GM12864 (cell line): ENCODE measurements at places on chromosomes 5 and 9.
A peak's percentile ranks its signal among the peaks of the same experiment; 100 is the strongest.

DNA sequence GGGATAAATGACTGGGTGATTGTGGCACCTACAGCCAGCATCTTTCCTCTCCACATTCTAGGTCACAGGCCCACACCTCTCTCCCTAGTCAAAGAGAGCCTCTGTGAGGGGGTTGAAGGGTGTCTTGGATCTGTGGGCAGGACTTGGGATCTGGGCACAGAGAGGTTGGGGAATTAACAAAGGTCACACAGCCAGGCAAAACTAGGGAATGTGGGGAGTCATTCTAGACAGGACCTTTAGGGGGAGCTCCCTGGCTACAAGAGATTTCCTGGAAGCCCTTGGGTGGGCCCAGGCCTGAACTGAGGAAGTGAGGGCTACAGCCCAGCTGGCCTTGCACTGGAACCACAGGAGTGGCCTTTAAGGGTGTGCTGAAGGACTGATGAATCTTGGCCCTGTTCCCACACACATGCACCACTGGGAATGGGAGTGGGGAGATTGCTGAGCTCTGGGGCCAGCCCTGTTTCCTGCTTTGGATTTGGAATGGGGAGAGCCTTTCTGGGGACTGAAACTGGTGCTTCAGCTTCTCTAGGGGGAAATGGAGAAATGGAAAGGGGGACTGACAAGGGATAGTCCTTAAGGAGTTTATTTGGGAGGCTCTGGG is 12.4 kb upstream of the CXXC5 start:
- DNase-seq, result no peak

DNA sequence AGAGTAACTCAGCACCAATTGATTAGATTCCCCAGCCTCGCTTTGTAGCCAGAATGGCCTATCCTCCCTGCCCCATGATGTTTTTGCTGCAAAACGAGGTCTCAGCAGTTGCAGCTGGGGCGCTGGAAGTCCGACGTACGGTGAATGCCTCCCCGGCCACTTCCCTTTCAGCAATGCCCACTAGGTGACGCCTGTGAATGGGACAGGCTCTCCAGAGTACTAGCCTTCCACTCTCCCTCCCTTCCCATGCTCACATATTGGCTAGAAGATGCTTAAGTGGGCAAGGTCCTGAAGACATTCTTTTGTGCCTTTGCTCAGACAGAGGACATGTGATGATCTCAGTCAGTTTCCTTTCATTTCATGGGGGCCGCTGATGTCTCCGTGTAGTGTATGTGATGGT is 50.8 kb downstream of the DMRT2 start:
- DNase-seq, result no peak

- no peak for DNase-seq
These were observed 50.7 kb upstream of the UBAC1 start for GRCh38 chr9:136011703-136012496.

GRCh38 chr5:170067574-170068170 is 38.0 kb upstream of the FOXI1 start:
- DNase-seq, result no peak

DNA sequence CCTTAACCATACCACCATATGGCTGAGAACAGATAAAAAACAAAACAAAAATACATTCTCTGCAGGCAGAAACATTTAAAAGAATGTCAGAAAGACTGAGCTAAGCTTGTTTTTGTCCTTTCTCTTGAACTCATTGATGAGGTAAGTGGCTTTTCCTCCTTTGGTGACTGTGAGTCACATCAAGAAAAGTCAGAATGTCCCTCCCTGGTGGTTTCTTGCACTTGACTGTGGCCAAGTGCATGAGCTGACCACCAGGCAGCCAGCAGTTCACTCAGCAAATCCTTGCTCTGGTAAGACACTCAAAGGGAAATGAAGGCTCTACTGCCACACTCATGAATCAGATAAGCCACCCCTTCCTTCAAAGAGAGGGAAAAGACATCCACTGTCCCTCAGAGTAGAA is 970.9 kb downstream of the TAF11L14 start:
- DNase-seq, result no peak

DNA sequence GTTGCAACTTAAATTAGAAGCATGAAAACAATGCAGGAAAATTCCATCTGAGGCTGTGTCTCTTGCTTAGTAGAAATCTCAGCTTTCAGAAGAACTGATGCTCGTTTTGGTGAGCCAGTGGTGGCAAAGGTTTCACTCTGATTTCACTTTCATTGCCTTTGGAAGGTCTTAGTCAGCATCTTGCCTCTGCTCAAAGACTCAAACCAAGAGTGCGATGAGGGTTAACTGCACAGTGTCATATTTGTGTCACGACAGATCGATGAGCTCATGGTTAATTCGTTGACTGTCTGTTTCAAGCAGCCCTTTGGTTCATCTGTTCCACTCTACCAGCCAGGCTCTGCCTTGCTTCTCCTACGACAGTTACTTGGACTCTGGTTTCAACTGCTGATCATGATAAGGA is 331.3 kb upstream of the KIF2A start:
- DNase-seq, result no peak

GRCh38 chr9:35691757-35692301 is 2.1 kb upstream of the TPM2 start:
- DNase-seq, result no peak

GRCh38 chr5:54722846-54723433 is 205.4 kb downstream of the SNX18 start:
- DNase-seq, result no peak

GRCh38 chr5:2207416-2208238 is 324.9 kb upstream of the IRX4 start:
- DNase-seq, result no peak

GRCh38 chr9:12933957-12934356 is 159.1 kb downstream of the LURAP1L start:
- DNase-seq, result no peak

- no peak for DNase-seq
These were observed 482.9 kb downstream of the AGTPBP1 start for GRCh38 chr9:85258823-85259370.

DNA sequence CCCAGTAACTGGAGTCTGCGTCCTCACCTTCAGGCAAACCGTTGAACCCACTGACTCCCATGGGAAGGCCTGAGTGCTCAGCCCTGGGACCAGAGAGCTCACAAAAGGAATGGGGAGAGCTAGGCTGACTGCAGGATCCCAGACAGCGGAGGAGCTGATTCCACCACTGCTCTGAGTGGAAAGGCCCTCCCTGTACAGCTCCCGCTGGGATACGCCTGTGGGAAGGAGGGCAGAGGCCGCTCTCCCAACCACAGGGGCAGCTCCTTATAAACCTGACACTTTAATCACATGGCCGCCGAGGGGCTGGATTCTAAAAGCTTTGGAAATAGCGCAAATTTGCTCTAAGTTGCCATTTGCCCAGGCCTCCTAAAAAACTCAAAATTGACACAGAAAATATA is 37.1 kb downstream of the DBH start:
- no peak for DNase-seq

GRCh38 chr9:113935677-113936380 is 59.7 kb downstream of the ZNF618 start:
- DNase-seq, result no peak

DNA sequence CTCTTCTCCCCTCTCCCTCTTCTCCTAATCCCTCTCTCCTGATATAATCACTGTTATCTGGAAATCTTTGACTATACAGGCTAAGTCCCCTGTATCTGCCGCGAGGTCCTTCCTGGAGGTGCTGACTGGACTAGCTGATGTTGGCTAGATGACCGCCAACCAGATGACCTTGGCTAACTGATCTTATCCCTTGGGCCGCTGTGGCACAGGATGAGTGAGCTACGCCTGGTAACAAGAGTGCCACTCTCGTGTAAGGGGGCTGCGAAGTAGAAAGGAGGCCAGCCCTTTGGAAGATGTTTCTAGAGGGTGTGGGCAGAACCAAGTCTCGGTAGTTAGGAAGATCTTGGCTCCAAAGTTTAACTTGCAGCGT is 345 bp upstream of the PRRC1 start:
- DNase-seq, result peak; percentile 8

GRCh38 chr9:23665051-23665450 is 161.0 kb downstream of the ELAVL2 start:
- no peak for DNase-seq

GRCh38 chr5:89871906-89872305 is 537.6 kb downstream of the CETN3 start:
- no peak for DNase-seq

GRCh38 chr5:172683645-172684471 is 42.8 kb downstream of the NEURL1B start:
- DNase-seq, result no peak

DNA sequence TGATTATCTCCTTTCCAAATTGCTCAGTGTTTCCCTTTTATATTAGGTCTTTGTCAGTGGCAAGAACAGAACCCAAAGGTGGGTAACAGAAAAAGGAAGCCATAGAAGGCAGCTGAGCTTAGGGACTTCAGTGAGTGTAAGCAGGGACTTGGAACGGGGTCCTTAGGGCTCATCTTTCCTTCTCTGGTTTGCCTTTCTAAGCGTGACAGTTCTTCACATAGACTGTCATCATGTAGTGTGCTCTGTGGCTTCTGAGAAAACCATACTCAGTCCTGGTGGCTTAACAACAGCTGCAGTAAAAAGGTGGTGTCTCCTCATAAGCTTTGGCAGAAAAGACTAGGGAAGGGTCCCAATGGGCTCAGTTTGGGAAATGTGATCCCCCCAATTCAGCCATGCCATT is 108.8 kb downstream of the SLC12A2 start:
- DNase-seq, result no peak

DNA sequence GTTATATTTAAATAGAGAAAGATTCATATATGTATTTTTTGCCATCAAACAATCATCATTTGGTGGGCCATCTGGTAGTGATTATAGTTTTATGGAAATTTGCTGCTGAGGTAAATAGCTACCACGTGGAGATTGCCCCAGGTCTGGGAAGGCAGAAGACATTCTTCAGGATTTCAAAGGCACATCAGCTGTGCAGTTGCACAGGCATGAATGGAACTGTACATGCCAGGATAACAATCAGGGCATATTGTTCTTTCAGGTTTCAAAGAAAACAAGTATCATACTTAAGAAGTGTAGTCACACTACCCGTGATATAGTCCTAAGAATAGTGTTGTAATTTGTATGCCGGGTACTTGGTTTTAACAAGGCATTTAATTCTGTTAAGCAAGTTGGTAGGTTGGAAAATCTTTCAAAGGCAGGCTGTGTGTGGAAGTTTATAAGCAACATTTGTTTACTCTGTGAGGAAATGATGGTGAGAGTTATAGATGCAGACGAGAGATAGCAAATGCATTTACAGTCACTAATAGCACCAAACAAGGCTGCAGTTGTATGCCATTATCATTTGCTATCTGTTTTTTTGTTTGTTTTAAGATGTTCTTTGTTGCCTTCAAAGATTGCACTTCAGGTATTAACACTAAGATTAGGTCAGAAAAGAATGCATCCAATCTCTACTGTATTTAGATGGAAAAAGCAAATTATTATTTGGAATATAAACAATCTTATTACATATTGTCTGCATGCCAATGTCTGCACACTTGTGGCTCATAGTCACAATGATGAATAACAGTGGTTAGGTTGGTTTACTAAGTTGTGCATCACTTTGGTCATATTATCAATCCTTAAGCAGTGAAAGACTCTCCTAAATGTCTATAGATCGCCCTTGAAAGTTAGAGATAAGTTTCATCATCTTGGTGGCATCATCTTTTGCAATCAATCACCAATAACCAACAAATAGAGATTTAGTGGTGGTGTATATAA is 55.3 kb downstream of the RPS23 start:
- no peak for DNase-seq

GRCh38 chr9:137195525-137196220 is 4.9 kb downstream of the TPRN start:
- no peak for DNase-seq

DNA sequence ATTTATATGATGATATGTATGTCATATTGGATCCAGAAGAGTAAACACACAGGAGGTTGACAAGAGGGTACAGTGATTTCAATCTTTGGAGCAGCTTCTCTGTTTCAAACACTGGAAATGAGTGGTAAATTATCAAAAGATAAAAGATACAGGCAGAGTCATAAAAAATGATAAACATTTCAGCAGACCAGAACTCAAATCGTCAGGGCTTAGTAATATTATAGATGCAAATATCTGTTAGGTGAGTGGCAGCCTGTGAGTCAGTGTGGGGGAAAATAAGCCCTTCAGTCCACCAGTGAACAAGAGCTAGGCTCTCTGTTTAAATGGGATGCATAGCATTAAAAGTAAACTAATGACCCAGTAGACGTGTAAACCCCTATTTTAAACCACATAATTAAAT is 1378.1 kb downstream of the EFNA5 start:
- no peak for DNase-seq
